Stimulated activated CD8-positive, alpha-beta memory T cell treated with anti-CD3 and anti-CD28 coated beads, Interleukin-15, amount 100 ng/mL, for 48 hours (primary cell): ENCODE measurements at places on chromosomes 4 and X.

- DNase-seq = no peak
These were observed 133.4 kb upstream of the SMAD1 start for GRCh38 chr4:145348291-145348690.

DNA sequence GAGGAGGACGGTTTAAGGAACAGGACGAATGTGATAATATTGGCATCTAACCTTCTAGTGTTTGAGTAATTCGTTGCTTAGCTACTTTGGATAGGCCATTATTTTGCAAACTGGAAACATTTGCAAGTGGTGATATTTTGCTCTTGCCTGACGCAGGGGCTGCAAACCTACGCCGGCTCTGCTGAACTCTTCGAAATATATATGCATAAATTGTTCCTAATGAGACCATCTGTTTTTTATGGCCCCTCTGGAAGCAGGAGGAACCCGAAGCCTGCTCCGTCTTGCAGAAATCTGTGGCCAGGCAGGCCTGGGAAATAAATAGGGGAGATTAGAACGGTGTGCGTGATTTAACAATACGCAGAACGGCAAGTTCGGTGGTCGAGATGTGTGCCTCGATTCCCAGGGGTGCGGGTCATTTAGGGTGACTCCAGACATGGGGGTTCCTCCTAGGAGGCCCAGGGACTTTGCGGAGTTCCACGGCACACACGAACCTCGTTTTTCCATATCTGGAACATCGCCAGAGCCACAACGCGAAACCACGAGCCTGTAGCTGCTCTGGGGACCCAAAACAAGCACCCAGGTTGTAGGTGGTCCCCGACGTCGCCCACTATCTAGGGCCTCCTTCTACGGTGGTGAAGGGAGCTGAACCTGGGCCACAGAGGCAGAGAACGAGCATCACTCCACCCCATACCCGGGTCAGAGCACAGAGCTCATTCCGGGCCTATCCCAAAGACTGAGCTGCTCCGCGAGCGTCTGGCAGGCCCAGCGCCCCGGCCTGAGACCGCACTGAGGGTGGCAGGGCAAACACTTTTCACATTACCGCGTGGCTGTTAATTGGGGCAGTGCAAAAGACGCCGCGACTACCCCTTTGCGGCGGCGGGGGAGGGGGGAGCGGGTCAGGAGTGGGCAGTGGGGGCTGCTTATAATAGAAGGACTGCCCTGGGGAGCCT, 89.7 kb downstream of the BCOR start:
- no peak for DNase-seq

DNA sequence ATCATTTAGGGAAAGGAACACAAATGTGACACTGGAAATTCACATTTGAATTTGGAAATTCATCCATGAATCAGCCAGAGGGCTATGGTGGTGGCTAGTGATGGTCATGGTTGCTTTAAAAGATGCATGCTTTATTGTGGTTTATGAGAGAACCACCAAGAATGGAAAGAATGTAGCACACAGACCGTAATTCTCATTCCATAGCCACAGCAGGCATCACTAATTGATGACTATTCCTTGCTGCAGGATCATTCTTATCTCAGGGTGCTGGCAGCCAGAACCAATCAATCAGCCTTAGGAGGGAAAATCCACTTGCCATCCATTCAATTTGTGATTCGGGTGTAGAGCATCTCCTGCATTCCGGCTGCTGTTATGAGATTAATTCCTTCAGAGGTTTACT, 115.6 kb downstream of the DHRSX start:
- no peak for DNase-seq

GRCh38 chr4:26325191-26325590, 4.4 kb downstream of the RBPJ start:
- no peak for DNase-seq

GRCh38 chr4:1395941-1396805, 10.1 kb downstream of the NKX1-1 start:
- DNase-seq = no peak

DNA sequence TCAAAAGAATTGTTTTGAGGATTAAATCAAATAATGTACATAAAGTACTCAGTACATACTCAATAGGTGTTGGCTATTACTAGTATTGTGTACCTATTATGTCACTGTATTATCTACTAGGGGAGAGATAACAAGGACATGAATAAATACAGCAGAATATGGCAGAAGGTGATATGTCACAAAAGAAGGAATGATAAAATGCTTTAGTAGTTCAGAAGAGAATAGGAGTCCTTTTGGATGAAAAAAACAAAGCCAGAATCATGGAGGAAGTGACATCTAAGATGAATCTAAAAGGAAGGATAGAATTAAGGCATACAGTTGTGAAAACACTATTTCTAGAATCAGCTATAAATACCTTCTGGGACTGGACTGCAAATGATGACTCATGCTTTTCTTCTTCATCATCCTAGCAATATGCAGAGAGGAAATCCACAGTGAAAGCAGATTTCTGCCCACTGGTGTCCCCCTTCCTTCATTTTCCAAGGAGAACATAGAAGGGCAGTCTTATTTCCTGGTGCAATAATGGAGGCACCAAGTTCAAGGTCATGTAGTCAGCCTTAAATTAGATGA, 98.7 kb downstream of the GLUD2 start:
- DNase-seq = no peak

DNA sequence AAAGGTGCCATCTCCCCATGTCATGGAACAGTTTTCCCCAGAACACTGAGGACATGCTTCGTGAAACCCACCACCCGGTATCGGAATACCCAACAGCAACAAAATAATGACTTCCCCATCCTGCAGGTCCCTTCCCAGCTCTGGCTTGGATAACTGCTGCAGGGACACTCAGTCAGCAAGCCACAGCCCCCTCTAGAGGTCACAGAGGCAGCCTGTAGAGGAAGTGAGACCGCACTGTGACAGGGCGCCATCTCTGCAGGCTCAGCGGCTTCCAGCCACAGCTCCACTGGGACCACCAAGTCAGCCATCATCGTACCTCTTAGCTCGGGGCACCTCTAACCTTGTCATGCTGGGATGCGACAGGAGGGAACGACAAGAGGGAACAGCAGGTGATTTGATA, 315.9 kb downstream of the LDB2 start:
- no peak for DNase-seq

GRCh38 chrX:49901048-49901447, 21.3 kb upstream of the CLCN5 start:
- DNase-seq = no peak

- no peak for DNase-seq
These were observed 710 bp downstream of the PRKG2 start for GRCh38 chr4:81214144-81214880.
